ENCODE measurements at places on chromosomes 1 and 21.

DNA sequence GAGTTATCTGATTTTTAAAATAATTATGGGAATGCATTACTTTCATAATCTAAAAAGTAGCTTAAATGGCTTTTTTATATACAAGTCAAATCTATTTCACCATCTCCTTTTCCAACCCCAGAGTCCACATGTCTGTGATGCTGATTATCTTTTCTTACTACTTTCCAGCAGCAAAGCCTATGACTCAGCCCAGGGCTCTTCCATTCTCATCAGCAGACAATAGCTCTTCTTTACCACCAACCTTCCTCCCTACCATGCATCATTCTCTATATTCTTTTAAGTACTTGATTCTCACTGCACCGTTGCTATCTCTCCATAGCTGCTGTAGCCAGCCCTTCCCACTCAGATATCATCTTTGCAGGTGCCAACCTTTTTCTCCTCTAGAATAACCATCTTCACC is 61.3 kb downstream of the OVGP1 start:
- peak; percentile 20 for DNase-seq

DNA sequence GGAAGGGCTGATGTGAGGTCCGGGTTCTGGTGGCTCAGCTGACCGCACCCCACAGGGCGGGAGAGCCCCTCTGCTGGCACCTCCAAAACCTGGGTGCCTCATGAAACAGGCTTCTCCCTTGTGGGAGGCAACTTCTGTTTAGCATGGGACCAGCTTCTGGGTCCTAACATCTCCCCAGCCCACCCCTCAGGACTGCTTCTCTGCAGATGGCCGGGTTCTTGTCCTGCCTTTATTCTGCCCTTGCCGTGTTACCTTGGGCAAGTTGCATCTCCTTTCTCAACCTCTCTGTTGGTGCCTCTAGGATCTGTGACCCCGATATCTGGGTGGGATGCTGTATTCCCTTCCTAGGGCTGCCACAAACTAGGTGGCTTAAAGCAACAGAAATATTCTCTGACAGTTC is 15.0 kb upstream of the TTC22 start:
- no peak for DNase-seq

GRCh38 chr1:221712776-221713431 is 29.0 kb downstream of the DUSP10 start:
- DNase-seq: no peak

GRCh38 chr1:94709891-94710581 is 110.1 kb upstream of the SLC44A3 start:
- peak; percentile 67 for DNase-seq

- peak; percentile 63 for DNase-seq
Observed at GRCh38 chr1:223776075-223776814, 63.9 kb downstream of the CAPN2 start.

GRCh38 chr1:203158960-203159665 is 16.5 kb downstream of the MYBPH start:
- no peak for DNase-seq

- DNase-seq: peak; percentile 72
Observed at GRCh38 chr1:173478094-173478674, 1.0 kb downstream of the PRDX6 start.

DNA sequence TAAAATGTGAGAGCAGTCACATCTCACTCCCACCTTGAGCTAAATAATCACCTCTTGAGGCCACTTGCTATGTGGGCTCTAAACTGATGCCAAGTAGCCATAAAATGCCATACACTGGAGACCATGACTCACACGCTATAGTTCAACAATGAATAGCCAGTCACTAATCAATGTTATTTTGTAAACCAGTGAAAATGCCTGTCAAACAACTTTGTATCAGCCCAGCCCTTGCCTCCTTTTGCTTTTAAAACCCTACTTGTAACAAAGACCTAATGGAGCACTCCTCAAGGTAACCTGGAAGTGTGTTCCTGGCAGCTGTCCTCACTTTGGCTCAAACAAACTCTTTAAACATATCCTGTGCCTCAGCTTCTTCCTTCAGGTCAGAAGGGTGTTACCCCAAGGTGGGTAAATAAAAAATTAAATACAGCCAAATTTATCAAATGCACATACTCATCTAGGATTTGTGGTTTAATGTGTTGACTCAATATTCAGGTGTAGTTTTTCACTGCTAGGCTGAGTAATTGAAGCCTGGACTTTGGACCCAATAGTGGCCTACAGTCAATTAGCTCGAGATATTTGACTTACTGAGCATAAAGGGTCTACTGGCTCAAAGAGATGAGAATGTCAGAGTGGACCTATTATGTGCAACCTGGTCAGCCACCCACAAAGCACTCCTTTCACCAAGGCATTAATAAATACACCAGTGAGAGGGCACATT is 154.3 kb downstream of the COQ8A start:
- no peak for DNase-seq

GRCh38 chr1:145701306-145701862 is 5.8 kb downstream of the PDZK1 start:
- no peak for DNase-seq

Data from GM03348 (cell line).